ENCODE measurements at places on chromosomes 5 and 9.

GRCh38 chr5:54453046-54453445 is 2.5 kb upstream of the HSPB3 start:
- no peak for DNase-seq

DNA sequence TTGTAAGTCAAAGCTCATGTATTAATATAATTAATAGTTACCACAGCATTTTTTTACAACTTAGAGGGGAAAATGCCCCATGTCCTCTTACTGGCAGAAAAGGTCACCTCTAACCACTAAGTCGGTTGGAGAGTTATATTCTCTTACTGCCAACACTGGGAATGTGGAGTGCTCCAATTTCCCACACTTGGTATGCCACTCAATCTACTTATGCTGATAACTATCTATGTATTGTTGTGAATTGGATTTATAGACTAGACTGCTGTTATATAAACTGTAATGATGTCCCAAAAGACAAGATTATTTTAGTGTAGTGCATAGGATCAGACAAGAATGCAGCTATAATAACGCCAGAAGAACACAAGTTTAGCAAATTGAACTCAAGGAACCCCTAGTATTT is 2385.2 kb upstream of the C9orf72 start:
- no peak for DNase-seq

- DNase-seq = no peak
Observed at GRCh38 chr9:94768766-94769165, 42.3 kb downstream of the AOPEP start.

DNA sequence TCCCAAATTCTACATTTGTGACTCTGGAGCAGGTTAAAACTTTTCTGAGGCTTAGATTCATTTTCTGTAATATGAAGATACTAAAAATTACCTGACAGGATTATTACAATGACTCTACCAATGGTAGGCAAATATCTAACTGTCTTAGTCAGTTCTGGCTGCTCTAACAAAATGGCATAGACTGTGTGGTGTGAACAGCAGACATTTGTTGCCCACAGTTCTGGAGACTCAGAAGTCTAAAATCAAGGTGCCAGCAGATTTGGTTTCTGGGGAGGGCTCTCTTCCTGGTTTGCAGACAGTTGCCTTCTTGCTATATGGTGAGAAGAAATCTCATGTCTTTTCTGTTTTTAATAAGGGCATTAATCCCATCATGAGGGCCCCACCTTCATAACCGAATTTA is 245.1 kb downstream of the MAST4 start:
- DNase-seq = no peak

GRCh38 chr9:15293084-15293483 is 13.9 kb downstream of the TTC39B start:
- DNase-seq = no peak

GRCh38 chr9:70262948-70263347 is 4.2 kb downstream of the SMC5 start:
- DNase-seq = no peak
